ENCODE measurements at places on chromosomes 2 and 18.

DNA sequence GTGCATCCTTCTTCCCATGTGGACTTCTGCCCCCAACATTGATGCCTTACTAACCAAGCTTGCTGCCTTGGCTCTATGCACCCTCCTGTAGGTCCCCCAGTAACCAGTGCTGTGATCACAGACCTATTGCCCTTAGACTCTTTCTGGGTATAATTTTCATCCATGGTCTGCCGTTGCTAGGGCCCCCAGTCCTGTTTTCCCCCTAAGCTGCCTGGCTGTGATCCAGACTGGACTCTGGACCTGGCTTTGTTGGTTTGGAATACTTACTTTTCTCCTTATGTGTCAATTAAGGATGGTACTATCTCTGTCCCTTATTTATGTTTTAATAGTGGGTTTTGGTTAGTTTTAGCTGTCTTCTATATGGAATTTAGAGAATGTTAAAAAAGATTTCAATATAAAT lies 26.0 kb downstream of the ATP9B start:
- H3K36me3 ChIP-seq, result 0 out of 2 replicates have a peak, but pooled peaks cover 2% of the 10 kb centered on the region
- H3K4me3 ChIP-seq, result no peak overlapping the region
- DNase-seq, result no peak
- no peaks in the 10 kb centered on the region for H3K4me1 ChIP-seq

GRCh38 chr2:149075853-149076252 lies 37.4 kb downstream of the LYPD6B start:
- no peak overlapping the region for H3K27ac ChIP-seq
- H3K36me3 ChIP-seq, result no peaks in the 10 kb centered on the region
- no peak for DNase-seq

- peak overlapping the region; percentile 75 for H3K27ac ChIP-seq
- H3K36me3 ChIP-seq, result no peaks in the 10 kb centered on the region
- H3K4me1 ChIP-seq, result peaks cover 40% of the 10 kb centered on the region
- DNase-seq, result peak; percentile 74
- peak overlapping the region; percentile 64 for H3K4me3 ChIP-seq
Observed at GRCh38 chr2:241309684-241310117, 5.8 kb downstream of the HDLBP start.

GRCh38 chr2:1233281-1233680 lies 180.0 kb upstream of the TPO start:
- no peaks in the 10 kb centered on the region for H3K27me3 ChIP-seq
- no peak for DNase-seq
- no peak overlapping the region for H3K27ac ChIP-seq

DNA sequence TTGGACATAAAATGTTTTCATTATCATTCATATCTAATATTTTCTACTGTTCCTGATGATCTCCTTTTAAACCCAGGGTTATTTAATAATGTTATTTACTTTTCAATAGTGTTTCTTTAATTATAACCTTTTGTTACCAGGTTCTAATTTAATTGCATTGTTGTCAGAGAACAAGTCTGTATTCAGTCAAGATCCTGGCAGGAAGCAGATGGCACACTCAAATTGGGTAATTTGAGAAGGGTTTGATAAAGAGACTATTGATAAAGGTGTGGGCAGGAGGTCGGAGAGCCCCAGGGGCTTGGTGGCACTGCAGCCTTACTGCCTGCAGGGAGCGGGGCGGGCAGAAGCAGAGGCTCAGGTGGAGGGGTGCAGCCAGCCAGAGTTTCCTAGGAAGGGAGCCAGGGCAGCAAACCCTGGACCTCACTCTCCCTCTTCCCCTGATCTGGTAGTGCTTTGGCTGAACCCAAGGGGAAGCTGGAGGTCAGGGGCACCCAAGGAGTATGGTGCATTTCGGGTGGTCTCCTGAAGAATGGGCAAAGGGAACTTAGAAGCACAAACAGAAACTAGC lies 2.3 kb upstream of the KIF1A start:
- H3K36me3 ChIP-seq, result no peaks in the 10 kb centered on the region
- no peak overlapping the region for H3K4me3 ChIP-seq
- no peak for DNase-seq
- H3K4me1 ChIP-seq, result no peaks in the 10 kb centered on the region
- H3K27ac ChIP-seq, result no peak overlapping the region
- peaks cover 13% of the 10 kb centered on the region for H3K27me3 ChIP-seq

- H3K4me1 ChIP-seq, result no peaks in the 10 kb centered on the region
- H3K27ac ChIP-seq, result no peak overlapping the region
- DNase-seq, result peak; percentile 26
- no peak overlapping the region for H3K4me3 ChIP-seq
- H3K27me3 ChIP-seq, result no peaks in the 10 kb centered on the region
Observed at GRCh38 chr2:73907840-73908452, 15.1 kb downstream of the ACTG2 start.

DNA sequence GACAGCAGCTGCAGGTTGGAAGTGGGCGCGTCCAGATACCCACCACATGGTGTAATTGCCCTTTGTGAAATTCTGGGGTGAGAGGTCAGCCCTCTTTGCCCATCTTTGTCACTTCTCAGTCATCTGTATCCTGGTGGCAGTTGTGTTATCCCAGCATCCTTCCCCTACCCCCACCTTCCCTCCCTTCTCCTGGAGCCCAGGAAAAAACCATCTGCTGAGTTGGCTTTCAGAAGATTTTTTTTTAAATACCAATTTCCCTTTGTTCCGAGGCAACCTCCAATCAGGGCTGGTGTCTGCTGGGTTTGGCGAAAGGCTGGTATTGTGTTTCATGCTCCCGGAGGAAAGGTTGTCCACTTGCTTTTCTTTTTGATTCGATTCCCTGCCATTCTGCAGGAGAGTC lies 35.2 kb downstream of the SETBP1 start:
- no peak overlapping the region for H3K27ac ChIP-seq
- no peak overlapping the region for H3K4me3 ChIP-seq
- peaks cover 2% of the 10 kb centered on the region for H3K36me3 ChIP-seq
- H3K27me3 ChIP-seq, result no peaks in the 10 kb centered on the region
- no peak for DNase-seq
- H3K4me1 ChIP-seq, result peaks cover 20% of the 10 kb centered on the region

GRCh38 chr2:12479065-12479601 lies 237.6 kb upstream of the TRIB2 start:
- H3K4me1 ChIP-seq, result no peaks in the 10 kb centered on the region
- DNase-seq, result no peak
- H3K4me3 ChIP-seq, result no peak overlapping the region
- H3K27ac ChIP-seq, result no peak overlapping the region
- H3K36me3 ChIP-seq, result no peaks in the 10 kb centered on the region
- no peaks in the 10 kb centered on the region for H3K27me3 ChIP-seq
